Retina (tissue), 1 donor: ENCODE measurements at places on chromosomes 5 and 9.

DNA sequence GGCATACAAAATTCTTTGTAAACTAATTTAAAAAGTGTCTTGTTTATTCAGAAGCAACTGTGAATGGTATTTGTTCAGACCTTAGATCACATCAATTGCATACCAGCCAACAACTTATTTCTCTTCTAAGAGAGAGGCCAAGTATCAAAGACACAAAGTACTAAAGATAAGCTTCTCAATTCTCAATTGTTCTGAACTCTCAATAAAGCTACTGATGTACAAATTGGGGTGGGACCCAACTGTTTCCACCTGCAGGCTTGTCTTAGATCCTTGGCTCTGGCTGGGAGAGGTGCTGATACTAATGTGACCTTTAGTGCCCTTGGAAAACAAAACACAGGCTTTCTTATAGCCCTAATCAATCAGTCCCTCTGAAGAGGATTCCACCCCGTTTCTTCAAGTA is 22.1 kb downstream of the XRCC4 start:
- no peak for DNase-seq

DNA sequence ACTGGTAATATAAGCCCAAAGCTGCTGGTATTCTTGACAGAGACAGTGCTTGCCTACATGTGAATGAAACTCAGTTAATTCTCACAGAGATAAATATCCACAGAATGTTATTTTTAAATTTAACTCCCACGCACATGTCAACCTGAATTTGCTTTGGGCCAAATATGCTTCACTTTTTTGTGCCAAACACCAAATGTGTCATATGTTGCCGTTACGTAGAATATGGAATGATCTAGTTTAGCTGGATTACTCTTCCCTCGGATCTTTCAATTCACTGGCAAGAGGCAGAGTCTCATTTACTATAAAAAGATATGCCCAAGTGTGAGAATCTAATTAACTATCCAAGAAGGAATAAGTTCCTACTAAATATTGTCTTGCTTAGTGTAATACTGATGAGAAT is 933.4 kb upstream of the COX7C start:
- DNase-seq, result no peak

GRCh38 chr5:74126294-74126693 is 500.3 kb downstream of the ARHGEF28 start:
- no peak for DNase-seq

- no peak for DNase-seq
Measured at GRCh38 chr9:107874591-107875369, 385.2 kb upstream of the KLF4 start.

- DNase-seq, result no peak
Measured at GRCh38 chr5:11507156-11507910, 396.9 kb downstream of the CTNND2 start.

- DNase-seq, result no peak
Measured at GRCh38 chr9:441126-441525, 226.5 kb downstream of the DOCK8 start.

DNA sequence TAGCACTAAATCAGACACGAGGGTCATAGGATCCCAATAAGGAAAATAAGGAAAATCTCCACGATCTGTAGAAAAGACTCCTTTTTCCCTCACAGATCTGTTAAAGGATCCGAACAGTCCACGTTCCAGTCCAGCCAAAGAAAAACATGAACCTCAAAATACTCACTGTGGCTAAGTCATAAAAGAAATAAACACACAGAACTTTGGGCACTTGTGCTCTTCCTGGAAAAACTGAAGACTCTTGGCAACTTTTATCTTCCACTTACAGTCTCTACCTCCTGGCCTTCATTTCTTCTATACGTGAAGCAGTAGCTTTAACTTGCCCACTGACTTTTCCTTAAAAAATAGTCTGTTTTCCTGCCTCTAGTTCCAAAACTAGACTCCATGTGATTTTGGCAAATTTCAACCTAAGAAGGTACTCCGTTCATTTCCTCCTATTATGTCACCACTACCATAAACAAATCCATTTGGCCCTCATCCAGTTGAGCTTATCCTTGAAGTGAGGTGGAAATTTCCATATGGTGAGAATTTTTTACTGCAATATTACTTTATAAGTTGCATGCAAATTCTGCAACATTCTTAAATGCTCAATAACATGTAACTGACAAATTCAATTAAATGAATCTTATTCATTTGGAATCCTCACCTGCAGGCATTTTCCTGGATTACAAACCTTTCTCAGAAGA is 5.3 kb upstream of the LHFPL2 start:
- no peak for DNase-seq

GRCh38 chr5:73722231-73722630 is 96.2 kb downstream of the ARHGEF28 start:
- DNase-seq, result no peak

- DNase-seq, result no peak
Measured at GRCh38 chr9:137002646-137003041, 6.3 kb upstream of the CLIC3 start.

GRCh38 chr9:116471093-116471906 is 215.8 kb upstream of the TRIM32 start:
- DNase-seq, result peak; percentile 50

GRCh38 chr5:155004138-155004744 is 9.3 kb upstream of the KIF4B start:
- DNase-seq, result no peak

DNA sequence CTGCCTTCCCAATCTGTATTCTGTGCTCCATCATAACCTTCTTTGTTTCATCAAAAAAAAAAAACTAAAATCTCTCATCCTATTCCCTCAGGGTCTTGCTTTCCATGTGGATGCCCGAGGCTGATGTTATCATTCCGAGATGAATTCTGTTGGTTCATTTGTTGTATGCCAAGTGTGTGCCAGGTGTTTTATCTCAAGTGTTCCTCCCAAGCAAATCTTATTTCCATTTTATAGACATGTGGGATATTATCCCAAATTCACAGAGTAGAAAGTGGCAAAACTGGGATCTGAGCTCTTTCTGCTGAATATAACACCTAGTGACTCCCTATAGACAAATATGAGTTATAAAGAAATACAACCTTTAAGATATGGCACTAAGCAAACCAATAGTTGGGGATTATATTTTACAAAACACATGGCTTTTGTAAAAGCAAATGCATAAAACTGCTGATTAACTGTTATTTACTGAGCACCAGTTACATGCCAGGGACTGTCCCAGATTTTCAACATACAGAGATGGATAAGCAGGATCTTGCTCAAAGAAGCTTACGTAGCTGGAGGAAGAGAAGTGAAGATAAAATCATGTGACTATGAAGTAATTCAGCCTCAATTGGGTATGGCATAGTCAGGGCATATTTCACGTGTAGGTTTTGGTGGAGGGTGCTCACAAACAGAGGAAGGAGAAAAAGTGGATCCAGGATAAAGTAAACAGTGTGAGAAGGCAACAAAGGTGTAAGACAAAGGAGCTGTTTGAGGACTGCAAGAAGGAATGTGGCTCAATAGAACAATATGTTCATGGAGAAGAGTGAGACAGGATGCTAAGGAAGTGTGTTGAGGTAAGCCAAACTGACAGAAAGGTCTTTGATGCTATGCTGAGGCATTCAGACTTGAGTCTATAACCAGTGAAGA is 143.3 kb upstream of the ADAMTSL1 start:
- no peak for DNase-seq

DNA sequence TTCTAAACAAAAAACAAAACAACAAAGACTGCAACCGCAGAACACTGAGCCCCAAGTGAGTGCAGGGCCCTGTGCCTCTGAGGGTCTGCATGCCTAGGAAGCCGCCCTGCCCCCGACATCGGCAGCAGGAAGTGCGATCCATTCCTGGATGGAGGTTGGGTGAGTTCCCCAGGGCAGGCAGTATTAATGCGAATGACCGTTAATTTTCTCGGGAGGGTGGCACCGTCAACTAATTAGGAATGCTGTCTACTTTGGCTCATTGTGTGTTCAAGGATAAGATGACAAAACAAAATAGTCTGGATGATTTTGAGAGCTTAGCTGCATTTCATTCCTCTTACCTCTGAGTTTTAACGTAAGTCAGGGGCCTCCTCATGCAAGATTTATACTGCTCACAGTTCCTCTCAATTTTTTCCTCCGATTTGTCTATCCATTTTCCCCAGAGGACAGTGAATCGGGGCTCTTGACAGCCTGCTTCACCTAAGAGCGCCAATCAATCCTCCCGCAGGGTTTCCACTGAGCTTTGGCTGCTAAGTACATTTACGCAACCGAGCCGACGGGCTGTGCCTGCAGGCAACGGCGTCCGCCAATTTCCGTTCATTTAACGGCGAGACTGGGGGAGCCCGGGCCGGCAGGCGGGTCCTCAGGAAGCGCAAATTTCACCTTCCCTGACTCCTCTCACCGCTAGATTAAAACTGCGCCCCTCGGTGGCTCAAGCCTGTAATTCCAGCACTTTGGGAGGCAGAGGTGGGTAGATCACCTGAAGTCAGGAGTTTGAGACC is 2.9 kb upstream of the NXNL2 start:
- peak; percentile 72 for DNase-seq

DNA sequence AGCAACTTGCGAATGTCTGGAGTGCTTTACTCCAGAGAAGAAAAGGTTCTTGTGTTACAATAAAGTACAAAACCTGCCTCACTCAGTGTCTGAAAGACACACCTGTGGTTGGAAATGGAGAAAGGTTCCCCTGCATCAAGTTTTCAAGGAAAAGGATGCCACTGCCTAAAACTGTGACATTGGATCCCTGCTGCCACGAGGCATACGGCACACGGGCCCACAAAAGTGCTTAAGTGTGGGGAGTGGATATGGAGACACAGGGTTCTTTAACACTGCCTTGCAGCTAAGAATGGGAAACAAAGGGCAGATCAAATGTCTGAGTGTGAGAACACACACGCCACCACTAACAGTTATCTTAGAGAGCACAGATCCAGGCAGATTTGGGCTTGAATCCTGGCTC is 75.0 kb downstream of the NIPSNAP3B start:
- DNase-seq, result no peak

DNA sequence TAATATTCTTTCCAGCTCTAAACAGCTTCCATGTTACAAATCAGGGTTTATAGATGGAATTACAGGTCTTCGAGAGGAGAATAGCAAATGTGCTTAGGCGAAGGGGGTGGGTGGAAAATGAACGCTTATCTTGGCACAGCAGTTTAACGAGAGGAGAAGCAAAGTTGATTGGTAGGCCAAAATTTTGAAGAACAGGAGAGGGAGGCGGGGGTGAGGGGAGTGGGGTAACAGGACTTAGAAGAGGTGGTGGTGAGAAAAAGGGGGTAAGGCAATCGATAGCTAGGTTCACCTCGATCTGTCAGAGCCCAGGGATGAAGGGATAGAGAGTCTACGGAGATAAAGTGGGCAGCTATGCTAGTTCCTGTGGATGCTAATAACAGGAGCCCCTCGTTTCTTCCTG is 764 bp downstream of the ANKRA2 start:
- DNase-seq, result no peak

DNA sequence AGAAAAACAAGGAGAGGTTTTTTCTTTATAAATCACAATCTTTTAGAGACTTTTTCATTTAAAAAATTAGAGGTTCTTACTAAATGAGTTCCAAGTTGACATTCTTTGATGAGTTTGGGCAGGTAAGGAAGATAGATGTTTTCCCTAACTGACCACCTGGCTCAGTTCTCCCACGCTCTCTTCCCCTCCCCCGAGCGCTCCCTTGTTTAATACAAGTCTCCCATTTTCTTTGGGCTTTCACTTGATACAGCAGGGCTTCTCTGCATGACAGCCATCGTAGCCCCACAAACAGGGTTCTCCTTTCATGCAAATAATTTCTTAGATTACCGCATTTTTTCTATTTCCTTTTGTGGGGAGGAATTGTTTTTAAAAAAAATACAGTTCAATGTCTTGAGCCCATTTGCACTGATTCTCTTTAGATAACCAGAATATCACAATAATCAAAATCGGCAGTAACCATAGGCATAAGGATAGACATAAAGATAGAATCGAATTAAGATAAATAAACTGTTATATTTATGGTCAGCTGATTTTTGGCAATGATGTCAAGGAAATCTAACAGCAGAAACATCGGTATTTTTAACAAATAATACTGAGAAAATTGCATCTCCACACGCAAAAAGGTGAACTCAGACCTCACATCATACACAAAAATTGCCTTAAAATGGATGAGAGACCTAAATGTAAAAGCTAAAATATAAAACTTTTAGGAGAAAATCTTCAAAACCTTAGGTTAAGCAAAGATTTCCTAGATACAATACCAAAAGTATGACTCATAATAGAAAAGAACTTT is 325.4 kb downstream of the PIK3R1 start:
- DNase-seq, result no peak

DNA sequence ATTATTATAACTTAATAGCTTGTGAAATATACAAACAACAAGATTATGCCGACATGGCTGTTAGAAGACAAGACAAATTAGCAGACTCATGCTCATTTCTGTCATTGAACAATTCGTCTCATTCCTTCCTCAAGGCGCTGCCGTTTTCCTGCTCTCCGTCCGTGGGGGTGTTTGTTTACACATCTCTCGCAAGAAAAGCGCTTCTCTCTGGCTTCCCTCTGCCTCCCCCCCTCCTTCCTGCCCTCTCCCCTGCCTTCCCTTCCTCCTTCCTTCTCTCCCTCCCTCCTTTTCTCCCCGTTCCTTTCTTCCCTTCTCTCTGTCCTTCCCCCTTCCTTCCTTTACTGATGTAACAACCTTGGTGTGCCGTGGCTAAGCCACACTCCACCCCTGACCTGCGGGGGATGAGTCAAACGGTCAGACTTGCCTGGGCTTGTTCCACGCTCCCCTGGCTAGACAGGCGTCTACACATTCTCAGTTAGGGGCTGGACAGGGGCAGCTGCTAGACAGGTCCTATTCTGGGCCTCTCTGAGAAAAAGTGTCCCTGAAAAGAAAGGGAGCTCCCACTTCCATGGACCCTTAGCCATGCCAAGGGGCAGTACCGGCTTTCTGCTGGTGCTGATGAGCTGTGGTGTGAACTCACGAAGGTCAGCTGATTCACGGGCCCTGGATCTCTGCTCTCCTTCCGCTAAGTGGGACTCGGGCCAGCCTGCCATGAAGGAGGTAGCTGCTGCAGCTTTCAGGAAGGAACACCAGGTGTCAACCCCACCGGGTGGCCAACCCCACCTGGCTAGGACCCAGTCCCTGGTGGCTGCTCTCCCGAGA is 32.0 kb upstream of the SPTLC1 start:
- DNase-seq, result no peak

DNA sequence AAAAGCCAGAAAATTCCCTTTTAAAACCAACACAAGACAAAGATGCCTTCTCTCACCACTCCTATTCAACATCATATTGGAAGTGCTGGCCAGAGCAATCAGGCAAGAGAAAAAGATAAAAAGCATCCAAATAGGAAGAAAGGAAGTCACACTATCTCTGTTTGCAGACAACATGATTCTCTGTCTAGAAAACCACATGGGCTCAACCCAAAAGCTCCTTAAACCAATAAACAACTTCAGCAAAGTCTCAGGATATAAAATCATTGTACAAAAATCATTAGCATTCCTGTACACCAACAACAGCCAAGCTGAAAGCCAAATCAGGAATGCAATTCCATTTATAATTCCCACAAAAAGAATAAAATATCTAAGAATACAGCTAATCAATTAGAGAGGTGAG is 112.0 kb downstream of the ADAMTSL1 start:
- DNase-seq, result no peak
